Spleen (tissue), 13 donors: ENCODE measurements at places on chromosomes 7 and 10.

DNA sequence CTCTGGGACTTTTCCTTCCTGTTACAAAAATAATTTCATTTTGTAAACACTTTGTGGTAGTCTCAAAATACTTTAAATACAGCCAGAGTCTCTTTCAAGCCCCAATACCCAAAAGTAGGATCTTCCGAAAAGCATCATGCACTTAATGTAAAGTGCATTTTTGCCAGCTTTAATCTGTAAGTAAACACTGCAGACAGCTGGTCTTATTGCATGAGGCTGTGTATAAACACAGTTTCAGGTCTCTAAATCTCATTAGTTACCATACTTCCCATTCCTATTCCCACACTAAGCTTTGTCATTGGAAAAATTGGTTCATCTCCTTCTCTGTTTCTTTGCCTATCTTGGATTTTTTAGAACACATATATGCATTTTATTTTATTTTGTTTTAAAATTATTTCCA is 87.6 kb upstream of the GNAI1 start:
- no peak for DNase-seq

DNA sequence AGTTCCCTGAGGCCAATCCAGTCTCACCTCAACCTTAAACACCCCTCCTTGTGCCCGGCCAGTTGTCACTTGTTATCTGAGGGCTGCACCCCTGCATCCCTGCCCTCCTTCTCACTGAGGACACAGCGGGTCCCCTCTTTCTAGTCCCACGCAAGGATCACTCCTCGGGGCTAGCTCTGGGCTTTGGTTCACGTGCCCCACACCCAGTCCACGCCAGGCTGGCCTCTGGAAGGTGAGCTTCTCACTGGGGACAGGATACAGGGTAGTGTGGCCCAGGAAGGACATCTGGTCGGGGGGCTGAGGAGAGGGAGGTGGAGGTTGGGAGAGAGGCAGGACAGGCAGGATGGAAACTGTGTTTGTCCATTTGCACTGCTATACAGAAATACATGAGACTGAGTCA is 25.5 kb downstream of the UPP1 start:
- no peak for DNase-seq

- no peak for DNase-seq
Observed at GRCh38 chr10:18406136-18406535, 245.3 kb downstream of the NSUN6 start.

DNA sequence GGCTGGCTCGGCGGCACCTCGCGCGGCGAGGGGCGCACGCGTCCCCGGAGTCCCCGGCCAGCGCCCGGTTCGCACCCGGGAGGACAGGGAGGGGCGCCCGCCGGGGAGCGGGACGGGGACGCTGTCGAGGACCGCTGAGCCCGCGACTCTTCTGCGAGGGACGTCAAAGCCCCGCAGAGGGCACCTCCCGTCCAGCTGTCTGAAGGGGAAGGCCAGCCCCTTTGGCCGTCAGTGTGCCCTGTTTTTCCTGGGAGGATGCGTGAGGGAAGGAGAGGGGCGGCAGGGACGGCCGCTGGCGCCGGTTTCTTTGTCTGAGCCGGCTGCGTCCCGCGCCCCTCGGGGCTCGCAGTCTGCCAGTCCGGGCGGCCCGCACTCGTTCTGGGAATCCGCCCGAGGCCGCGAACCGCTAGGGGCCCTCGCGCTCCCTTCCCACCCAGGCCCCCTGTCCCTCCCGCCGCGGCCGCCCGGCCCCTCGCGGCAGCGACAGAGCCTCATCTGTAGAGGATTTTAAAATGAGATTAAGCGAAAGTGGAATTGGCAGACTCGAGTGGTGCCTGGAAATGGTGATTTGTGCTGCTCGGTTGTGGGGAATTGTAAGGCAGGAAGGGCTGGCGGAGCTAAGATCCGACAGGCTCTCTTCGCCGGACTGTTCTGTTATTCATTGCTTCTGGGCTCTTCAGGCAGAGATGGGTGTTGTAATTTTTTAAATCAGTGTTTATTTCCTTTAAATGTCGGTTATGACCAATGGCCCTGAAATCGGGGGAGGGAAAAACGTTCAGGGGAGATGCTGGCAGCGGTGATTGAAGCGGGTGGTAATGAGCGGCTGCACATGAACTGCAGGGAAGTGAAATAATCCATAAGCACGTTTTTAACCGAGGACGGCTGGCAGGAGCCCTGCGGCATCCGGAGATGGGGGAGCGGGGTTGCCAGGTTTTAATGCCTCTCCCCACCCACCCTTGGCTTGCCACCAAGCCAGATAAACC is 618 bp upstream of the RELN start:
- no peak for DNase-seq

DNA sequence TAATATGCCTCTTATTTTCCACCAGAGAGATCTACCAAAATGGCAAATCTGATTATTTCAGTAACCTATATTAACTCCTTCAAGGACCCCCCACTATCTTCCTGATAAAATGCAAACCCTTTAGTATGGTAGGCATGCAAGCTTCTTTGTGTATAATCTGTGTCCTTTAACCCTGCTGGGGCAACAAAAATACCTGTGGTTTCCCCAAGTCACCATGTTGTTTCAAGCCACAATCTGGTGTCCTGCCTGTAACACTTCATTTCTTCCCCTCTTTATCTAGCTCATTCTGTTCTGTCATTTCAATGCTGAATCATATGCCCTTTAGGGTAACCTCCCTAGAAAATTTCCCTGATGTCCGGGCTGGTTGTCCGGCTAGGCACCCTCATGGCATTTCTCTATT is 5.3 kb downstream of the CALCR start:
- no peak for DNase-seq

DNA sequence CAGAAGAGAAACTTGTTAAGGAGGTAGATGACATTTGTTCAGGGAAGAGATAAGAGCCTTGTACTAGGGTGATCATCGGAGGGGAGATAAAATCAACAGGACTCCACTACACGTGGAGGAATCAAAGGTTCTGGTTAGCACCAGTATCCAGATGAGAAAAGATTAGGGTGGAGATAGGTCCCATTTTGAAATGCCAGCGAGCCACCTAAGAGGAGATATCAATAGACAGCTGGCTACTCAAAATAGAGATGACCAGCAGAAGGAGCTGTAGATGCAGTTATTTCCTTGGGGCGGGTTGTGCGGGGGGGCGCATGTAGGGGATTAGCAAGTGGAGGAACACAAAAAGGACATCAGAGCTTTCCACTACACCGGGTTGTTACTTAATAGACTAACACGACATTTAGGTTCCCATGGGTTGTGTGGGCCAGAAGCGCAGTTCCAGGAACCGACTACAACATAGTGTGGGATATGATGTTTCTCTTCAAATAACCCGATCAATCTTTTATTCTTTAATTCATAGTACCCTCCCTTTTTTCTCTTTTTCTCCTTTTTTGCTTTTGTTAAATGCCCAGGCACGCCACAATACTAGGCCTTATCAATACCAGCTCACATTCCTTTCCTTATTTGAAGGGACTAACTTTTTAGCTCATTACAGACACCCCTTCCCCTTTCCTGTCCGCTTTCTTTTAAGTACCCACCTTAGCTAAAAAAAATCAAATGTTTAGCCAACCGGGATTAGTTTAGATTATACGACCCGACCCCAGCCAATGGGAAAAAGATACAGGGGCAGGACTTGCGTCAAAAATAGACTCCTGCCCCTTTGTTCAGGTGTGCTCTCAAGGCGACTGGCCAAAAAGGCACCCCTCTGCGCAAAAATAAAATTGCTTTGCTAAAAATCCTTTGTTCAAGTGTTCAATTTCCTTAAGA is 2.0 kb upstream of the KIF11 start:
- peak; percentile 83 for DNase-seq

DNA sequence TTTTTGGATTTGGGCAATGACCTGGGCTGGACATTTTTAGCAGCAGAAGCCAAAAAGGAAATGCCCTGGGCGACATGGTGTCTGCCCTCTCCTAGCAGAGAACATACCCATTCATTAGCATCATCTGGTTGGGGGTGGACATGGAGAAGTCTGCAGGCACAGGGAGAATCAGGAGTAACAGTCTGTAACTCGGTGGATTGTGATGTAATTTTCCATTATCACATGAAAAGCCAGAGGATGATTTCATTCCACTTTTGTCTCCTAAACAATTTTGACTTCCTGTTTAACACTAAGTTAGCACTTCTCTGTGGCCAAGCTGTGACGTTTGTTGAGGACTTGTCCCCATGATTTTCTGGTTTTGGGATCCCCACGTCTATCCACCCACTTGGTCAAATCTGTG is 153.8 kb upstream of the HABP2 start:
- no peak for DNase-seq

- DNase-seq: no peak
Observed at GRCh38 chr10:117294735-117295134, 53.8 kb downstream of the SLC18A2 start.

- peak; percentile 52 for DNase-seq
Observed at GRCh38 chr7:2203766-2204300, 28.9 kb downstream of the MAD1L1 start.

DNA sequence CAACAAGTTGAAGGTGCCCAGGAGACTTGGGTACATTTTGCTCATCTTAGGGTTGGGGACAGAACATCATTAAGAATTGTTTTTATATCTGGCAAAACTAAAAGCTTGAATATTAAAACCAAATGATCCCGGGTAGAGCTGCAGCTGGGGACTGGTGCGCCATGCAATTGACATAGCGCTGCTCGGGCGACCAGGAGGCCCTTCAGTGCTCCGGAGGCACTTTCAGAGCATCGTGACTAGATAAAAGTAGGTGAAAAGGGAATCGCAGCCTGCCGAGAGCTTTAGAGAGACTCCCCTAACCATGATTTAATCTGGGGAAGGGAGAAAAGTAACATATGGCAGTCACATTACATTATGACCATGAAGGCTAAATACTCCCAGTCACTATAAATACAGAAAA is 21.4 kb downstream of the FOXK1 start:
- DNase-seq: no peak

- peak; percentile 81 for DNase-seq
Observed at GRCh38 chr7:7565746-7566650, 686 bp upstream of the MIOS start.

DNA sequence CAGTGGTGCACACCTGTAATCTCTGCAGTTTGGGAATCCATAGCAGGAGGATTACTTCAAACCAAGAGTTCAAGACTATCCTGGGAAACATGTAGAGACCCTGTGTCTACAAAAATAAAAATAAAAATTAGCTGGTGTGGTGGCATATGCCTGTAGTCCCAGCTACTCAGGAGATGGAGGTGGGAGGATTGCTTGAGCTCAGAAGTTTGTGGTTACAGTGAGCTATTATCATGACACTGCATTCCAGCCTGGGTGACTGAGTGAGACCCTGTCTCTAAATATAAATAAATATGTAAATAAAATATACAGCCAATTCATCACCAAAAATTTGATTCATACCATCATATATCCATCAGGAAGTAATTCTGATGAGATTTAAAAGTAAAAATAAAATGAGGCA is 60.9 kb downstream of the ANKRD7 start:
- no peak for DNase-seq

GRCh38 chr10:126846959-126847358 is 58.3 kb upstream of the DOCK1 start:
- no peak for DNase-seq
